Muscle of leg (tissue), 16 donors: ENCODE measurements at places on chromosomes 5 and 9. TPM values are rescaled to one million over a fixed set of nuclear protein-coding genes. Genes with fewer than 3 reads are reported as not detected.

The TRPM6 gene
- total RNA-seq = 0.04 TPM

The PCDHB5 gene
- 3.1 TPM for total RNA-seq

The NR2F1 gene
- 1.8 TPM for total RNA-seq

The GPX8 gene
- total RNA-seq = 78.1 TPM

The ARAP3 gene
- total RNA-seq = 6.8 TPM

The NKD2 gene
- 2.3 TPM for total RNA-seq

The PCDHGA11 gene
- 3.1 TPM for total RNA-seq

The QRFP gene
- not detected for total RNA-seq

The OTULINL gene
- total RNA-seq = 4.2 TPM

The C8G gene
- total RNA-seq = 0.58 TPM

The CDKN2B gene
- total RNA-seq = 0.31 TPM

The C1QTNF3 gene
- 131 TPM for total RNA-seq

The ZCCHC9 gene
- 26.2 TPM for total RNA-seq

The ECSCR gene
- 36.0 TPM for total RNA-seq

The GRIN1 gene
- total RNA-seq = not detected

The PPIP5K2 gene
- total RNA-seq = 45.3 TPM

The TCF7 gene
- 0.84 TPM for total RNA-seq

The CD74 gene
- total RNA-seq = 50.2 TPM

The FRMPD1 gene
- 7.6 TPM for total RNA-seq

The CDH18 gene
- 13.4 TPM for total RNA-seq

The GABRA6 gene
- total RNA-seq = not detected

The ASTN2 gene
- total RNA-seq = 3.5 TPM
